ENCODE measurements at places on chromosomes 4 and X.
A peak's percentile ranks its signal among the peaks of the same experiment; 100 is the strongest.

GRCh38 chrX:104195013-104195412, 28.8 kb downstream of the FAM199X start:
- no peak for DNase-seq

DNA sequence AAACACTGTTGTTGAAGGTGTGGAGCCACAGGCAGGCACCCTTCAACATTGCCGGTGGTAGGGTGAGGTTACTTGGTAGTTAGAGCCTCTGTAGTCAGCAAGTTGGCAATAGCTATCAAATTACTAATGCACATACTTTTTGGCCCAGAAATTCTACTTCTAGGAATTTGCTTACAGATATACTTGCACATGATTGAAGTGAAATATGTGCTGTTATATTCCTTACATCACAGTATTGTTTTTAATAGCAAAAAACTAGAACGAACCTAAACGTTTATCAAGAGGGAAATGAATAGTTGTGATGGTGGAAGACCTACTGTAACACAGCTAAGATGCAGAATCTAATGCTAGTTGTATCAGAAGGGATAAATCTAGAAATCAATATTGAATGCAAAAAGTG, 7.7 kb upstream of the PJA1 start:
- no peak for DNase-seq

DNA sequence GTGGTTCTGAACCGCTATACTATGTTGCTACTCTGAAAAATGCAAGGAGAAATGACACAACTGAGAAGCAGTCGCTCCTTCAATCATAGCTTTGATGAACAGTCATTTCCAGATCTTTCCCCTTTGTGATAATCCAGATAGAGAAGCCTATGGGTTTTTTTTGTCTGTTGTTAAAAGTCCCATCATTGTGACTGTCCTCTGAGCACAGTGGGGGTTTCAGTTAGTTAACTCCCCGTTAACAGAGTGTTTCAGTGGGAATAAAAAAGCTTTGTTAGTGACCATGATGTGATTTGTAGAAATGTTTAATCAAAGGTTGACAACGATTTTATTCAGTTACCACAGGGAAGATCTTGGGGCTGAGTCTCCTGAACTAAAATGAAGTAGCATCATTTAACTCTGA, 176.2 kb upstream of the MAOA start:
- no peak for DNase-seq

DNA sequence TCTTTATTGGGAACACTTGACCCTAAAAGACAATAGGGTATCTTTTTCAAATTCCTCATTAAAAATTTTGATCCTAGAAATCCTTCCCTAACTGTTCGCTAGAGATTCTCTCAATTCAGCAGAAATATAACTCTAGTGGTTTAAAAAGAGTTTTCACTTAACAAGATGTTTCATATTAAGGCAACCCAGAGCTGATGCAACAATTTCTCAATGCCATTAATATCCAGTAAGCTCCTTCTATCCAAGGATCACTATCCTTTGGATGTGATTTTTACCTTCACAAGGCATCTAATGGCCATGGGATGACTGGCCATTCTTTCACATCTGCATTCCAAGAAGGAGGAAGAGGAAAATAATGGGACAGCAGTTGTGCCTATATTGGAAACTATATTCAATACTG, 183.4 kb downstream of the ANKRD50 start:
- DNase-seq, result no peak

GRCh38 chr4:140082391-140082755, 71.6 kb downstream of the MAML3 start:
- no peak for DNase-seq

DNA sequence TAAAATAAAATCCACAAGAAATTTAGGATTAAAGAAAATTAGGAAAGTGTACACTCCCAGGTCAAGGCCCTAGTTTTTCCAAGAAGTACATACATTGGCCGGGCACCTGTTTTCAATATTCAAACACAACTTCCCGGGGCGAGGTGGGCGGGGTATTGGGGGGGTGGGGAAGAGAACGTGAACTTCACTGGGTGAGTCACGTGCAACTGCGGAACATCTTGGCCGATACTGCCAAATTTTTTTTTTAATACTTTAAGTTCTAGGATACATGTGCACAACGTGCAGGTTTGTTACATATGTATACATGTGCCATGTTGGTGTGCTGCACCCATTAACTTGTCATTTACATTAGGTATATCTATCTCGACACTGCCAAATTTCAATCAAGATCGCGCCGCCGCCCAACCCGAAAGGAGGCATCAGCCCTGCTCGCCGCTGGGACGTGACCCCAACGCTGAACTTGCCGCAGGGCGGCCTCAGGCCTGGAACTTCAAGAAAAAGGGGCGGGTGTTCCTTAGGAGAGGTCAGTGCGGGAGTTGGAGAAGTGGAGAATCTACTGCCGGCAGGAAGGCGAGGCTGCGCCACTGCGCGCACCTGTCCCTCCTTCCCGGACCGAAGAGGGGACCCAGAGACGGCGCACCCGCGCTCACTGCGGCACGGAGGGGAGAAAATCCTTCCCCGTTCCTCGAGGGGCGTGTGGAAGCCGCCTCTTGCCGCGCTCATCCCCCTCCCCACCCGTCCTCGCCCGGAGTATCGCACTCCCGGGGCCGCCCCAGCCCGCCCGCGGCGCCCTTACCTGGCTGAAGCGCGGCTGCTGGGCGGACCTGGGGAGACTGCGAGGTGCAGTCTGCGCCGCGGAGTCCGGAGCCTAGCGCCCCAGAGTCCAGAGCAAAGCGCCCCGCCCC, at the start of gene TEC:
Gene TEC, minus strand, starts transcription at position 883 of the 905 bp plus-strand sequence. CDS start 41,224 bp downstream, outside the sequence.
- DNase-seq, result no peak

DNA sequence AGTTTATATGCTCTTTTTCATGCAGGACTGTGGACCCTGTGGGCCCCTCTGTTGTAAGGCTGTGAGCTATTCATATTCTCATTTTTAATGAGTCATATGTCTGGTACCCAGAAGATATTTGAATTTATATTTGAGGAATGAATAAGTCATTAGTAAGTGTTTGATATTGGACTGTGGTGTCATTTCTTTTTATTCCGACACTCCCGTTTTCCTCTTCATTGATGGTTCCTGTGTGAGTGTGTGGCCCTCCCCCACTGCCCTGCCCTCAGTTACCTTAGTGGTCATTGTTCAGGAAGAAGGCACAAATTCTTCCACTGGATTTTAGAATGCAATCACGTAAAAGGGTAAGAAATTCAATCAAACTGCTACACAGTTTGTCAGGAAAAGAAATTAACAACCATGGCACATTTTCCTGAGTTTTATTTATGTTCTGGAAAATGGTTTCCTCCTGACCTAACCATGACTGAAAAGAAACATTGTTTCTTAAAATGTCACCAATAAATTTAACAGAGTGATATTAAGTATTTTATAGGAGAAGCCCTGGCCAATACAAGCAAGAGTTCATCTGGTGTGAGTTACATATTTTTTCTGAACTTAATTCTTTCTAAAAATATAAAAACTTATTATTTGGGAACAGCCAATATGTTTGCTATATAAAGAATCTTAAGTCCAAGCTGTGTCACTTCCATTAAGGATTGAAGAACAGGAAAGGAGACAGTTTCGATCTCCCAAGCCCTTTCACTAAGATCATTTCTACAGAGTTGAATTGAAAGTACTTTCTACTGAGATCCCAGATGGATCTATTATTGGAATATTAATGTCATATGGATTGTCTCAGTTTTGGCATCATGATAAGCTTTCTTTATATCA, 370.5 kb upstream of the ANXA10 start:
- no peak for DNase-seq

DNA sequence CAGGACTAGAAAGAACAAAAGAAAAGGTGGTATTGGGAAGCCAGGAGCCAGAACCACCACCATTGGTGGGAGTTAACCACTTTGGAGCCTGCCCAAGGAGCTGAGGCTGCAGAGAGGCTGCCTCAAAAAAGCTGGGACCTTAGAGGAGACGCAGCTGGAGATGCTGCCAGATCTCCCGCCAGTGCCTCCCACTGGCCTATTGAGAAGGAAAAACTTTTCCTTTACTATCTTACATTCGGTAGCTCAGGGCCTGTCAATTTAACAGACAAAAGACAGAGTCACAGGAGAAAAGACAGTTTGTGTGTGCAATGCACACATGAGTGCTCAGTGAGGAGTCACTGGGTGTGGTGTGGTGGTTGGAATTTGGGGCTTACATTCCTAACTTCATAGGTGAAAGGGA, 52.4 kb upstream of the HPSE start:
- no peak for DNase-seq

- no peak for DNase-seq
Observed at GRCh38 chrX:31061091-31061490, 10.8 kb downstream of the FTHL17 start.

DNA sequence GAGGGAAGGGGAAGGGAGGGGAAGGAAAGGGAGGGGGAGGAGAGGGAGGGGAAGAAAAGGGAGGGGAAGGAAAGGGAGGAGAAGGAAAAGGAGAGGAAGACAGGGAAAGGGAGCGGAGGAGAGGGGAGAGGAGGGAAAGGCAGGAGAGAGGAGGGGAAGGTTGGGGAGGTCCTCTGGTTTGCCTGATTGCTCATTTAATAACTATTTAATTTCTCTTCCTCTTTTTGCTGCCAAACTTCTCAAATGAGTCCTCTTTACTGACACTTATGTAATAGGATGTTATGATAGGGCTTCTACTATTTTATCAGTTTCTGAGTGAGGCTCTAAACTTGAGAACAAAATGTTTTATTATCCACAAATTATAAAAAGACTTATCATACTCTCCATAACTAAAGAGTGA, 35.4 kb upstream of the PPA2 start:
- no peak for DNase-seq

DNA sequence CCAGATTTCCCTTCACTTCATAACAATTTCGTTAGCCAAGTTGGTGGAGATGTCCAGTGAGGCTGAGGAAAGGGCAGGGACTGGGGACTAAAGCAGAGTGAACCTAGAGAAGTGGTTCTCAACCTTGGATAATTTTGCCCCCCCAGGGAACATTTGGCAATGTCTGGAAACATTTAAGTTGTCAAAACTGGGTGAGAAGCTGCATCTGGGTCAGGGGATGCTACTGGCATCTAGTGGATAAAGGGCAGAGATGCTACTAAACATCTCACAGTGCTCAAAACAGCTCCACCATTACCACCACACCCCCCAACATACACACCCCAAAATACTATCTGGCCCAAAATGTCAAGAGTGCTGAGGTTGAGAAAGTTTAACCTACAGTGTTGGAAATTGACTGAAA, 32.0 kb upstream of the FGF16 start:
- DNase-seq, result no peak

DNA sequence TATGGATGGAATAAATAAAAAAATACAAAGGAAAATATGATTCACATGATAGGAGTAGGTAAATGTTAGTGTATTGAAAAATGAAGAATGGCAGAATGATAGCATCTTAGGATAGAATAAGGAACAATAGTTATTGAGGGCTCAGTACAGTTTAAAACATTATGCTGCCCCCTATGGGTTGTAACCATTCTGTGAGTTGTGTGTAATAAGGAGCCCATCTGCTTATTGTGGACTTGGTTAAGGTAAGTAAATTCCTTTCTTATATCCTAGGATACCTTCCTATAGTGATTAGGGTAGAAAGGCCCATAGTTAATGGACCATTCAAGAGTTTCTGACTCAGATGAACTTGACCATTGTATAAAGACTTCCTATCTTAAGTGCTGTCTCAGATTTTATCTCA, 195.8 kb downstream of the PDHA2 start:
- DNase-seq, result peak; percentile 2

DNA sequence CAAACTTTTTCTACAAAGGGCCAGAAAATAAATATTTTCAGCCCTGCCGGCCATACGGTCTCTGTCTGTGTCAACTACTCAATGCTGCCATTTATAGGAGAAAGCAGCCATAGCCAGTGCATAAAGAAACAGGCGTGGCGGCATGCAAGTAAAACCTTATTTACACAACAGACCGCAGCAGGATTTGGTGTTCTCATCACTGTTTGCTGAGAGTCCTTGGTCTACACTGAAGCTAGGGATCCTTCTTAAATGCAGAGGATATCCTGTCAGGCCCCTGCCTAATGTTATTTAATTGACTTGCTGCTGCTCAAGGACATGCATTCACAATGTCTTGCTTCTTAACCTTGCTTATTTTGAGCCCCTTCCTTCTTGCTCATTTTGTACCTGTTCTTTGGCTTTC, 54.7 kb downstream of the CPE start:
- no peak for DNase-seq

DNA sequence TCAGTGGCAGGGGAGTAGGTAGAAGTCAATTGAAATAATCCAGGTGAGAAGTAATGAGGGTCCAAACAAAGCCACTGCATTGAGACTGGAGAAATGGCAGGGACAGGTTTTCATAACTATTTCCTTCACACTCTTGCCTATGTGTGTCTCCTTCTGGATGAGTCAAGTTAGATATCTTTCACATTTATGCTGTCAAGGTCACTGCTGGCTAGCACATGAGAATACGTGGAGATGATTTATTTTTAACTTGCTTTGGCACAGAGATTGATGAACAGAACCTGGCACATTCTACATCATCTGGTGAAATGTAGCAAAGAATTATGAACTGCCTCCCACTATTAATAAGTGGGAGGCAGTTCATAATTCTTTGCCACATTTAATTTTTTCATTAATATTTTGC, 66.7 kb upstream of the BOD1L1 start:
- no peak for DNase-seq

DNA sequence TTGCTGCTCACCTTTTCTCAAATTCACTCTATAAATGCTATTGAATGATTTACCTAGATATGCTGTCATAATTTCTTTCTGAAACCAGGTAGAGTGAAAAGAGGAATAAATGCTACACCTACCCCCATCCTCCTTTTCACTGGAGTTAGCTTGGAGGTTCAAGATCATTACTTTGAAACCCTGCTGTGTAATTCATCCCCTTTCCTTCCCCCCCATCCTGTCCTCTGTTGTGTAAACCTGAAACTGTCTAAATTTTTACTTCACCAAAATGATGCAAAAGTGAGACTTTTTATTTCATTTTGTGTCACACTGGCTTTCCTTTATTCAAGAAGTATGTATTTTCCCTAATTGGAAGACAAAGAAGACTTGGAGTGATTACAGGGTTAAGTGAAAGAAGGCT, 5.4 kb downstream of the ZCCHC18 start:
- DNase-seq, result no peak

DNA sequence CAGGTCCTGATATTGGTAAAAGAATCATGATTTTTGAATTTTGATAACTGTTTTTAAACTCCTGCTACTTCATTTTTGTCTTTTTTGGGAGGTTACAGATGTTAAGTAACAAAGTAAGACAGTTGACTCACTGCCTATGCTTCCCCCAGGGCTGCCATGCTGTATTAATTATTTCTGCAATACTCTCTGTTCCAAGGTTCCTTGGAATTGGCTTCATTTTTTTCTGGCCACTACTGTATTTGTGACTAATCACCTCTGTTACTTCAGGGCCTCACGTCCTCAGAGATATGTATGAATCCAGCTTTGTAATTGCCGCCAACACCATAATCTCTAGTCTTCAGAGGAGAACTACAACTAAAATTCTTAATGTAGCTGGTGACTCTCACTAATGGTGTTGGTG, 1729.3 kb downstream of the C4orf33 start:
- DNase-seq, result no peak

Measured in NCI-H1092 treated with DMSO at 0.1 percent for 48 hours (cell line).